ENCODE measurements at places on chromosomes 2 and 18.

DNA sequence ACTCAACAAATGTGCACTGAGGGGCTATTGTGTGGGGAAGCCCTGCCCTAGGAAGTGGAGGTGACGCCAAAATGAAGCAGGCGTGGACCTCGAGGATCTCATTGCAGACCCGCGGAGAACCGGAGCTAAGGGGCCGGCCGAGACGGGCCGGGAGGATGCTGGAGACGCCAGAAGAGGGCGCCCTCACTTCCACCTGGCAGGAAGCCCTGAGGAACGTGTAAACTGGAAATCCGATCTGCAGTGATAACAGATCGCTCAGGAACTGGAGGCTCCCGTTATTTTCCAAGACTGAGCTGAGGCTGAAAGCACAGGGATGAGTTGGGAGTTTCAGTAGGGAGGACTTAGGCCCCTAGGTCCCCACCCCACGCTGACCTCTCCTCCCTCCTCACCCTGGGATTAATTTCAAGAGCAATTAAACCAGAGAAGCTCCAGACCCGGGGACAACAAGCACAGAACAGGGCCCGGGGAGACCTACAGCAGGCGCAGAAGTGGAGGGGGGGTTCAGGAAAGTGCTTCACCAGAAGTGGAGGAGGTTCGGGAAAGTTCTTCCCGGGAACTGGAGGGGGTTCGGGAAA is 7.7 kb upstream of the COL6A3 start:
- DNase-seq, result no peak

- no peak for DNase-seq
Measured at GRCh38 chr18:7464245-7464966, 102.7 kb upstream of the PTPRM start.

DNA sequence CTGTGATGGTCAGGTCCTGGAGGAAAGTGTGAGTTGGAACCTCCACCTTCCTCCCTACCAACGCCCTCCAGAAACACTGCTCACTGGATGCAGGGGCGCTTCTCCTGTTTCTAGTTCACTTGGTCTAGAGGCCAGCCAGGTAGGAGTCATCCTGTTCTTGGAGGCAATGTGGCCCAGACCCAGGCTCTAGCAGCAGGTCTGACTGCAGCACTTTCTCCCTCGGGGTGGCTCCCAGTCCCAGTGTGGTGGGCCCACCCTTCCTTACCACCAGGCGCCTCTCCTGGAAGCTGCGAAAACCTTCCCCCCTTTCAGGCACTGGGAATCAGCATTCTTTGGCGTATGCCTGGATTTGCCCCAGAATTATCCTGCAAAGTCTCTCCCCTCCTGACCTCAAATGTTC is 292.8 kb downstream of the SOX11 start:
- DNase-seq, result no peak

DNA sequence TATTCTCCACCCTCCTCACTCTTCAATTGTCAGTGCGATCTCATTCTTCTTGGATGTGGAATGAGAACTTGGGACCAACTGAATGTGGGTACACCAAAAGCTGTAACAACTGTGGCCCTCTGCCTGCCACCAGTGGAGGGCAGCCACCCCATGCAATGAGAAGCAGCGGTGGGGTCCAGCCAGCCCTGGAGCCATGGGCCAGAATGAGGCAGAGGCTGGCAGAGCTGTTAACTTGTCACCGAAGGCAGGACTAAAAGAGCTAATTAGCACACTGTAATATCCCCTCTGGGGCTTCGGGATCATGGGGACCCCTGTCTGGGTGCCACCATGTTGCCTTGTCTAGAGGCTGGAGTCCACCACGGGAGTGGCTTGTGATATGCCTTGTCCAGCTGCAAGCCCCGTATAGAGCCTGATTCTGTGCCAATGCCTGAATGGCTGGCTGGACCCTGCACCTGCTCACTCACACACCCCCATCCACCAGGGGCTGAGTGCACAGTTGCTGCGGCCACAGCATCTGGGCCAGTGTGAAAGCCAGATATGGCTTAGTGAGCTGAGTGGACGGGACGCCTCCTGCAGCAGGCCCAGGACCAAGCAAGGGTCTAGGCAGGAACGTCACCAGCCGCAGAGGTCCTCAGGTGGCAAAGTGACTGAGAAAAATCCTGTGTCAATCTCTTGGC is 680.5 kb downstream of the DSC3 start:
- DNase-seq, result no peak

DNA sequence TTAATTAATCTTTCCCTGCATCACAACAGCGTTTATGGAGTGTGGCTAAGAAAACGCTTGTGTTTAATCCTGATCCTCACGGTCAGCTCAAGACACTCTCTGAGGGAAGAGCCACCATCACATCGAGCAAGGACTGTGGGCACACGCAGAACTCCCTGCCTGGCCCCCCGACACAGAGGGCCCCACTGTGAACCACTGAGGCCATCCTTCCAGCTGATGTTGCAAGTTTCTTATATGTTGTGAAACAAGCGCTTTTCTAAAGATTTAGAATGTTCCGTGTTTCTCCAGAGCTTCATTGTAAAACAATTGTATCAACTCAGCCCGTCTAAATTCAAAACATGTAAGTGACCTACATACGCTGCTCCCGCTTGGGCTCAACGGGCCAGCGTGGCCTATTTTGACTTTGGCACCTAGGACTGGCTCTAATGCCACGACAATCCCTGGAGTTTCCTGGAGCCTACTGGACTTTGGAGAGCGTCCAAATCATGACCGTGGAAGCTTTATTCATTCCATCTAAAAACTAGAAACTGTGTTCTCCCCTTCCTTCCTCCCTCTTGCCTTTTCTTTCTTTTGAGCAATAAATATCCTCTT is 34.9 kb downstream of the SERPINE2 start:
- DNase-seq, result no peak

DNA sequence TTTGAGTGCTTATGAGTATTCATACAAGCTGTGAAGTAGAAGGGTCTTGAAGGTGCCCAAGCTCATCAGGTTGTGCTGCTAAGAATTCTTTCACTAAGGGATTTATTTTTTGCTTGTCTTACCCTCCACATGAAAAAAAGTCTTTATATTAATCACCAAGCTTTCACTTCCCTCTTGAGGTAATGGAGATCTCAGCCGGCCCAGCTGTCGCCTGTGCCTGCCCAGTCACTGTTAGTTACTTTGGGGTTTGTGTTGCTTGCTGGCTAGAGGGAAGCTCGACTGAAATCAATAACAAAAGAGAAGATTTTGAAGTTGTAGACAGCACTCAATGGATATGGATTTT is 21.9 kb downstream of the MC2R start:
- no peak for DNase-seq

- no peak for DNase-seq
Measured at GRCh38 chr2:104841744-104842143, 12.2 kb upstream of the POU3F3 start.

GRCh38 chr2:20215183-20216040 is 9.5 kb downstream of the SDC1 start:
- no peak for DNase-seq

GRCh38 chr2:134839649-134840048 is 1.2 kb downstream of the ACMSD start:
- DNase-seq, result no peak

GRCh38 chr2:15142069-15142689 is 419.0 kb downstream of the NBAS start:
- no peak for DNase-seq

DNA sequence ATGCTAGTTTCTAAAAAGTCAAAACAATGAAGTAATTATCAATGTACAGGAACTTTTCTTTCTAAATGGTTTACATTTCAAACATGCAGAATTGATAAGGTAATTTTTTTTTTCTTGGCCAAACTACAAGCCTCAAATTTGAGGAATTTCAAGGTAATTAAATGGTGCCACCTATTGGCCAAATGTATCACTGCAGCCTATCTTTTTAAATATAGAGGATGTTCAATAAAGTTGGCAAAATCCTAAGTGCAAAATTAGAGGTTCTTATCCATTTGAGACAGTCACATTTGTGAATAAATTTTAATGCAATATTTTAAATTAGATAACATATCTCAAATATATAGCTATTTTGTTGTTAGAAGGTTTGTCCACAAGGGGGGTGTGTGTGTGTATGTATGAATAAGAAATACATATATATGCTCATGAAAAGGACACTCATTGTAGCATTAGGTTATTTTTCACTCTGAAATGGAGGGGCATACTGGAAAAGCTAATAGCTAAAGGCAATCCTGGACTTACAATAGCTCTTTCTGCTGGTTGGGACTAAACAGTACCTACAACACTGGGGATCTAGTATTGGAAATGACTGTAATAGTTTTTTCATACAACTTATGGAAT is 26.2 kb downstream of the MMADHC start:
- no peak for DNase-seq

DNA sequence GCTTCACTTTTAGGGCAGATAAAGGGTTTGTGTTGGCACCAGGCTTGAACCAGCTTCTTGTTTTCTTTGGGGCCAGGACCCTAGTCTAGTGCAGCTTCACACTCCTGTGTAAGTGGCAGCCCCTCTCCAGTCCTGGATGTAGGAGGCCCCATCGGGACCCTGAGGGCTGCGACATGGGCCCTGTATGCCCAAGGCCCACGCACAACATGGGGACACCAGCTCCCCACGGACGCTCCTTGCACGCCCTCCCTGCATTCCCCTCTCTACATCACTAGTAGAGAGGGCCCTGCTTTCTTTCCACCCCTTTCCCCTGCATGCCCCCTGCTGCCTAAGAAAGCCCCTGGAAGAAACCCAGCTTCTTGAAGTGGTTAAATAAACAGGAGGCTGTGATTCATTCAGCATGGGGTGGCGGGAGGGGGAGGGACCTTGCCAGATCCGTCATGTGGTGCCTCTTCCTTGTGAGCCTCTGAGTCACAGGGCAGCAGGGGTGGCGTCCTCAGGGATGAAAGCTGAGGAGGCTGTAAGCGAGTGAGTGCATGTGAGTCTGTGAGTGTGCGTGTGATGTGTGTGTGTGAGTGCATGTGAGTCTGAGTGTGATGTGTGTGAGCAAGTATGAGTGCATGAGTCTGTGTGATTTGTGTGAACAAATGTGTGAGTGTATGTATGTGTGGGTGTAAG is 42.5 kb downstream of the COPS8 start:
- DNase-seq, result no peak

DNA sequence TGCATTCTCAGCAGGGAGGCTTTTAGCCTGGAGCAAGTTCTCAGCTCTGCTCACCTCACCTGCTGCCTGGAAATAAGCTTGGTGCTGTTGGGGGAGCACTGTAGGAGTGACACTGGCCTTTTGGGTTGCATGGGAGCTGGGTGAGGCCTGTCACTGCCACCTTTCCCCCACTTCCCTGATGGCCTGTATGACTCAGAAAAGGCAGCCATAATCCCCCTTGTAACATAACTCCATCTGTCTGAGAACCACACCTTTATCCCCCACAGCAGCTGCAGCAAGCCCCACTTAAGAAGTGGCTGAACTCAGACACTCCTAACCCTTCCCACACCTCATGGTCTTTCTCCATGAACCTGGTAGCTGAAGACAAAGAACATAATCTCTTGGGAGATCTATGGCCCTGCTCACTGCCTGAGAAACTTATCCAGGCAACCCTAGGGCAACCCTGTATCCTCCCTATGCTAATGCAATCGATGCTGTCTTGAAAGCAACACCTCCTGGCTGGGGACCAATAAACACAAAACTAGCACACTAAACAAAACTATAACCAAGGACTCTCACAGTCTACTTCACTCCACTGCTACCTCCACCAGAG is 258.9 kb upstream of the OSR1 start:
- no peak for DNase-seq

- no peak for DNase-seq
Measured at GRCh38 chr2:138267161-138267901, 234.2 kb upstream of the SPOPL start.

- DNase-seq, result no peak
Measured at GRCh38 chr2:175855794-175856453, 146.1 kb downstream of the LNPK start.

GRCh38 chr2:60079562-60079961 is 473.9 kb downstream of the BCL11A start:
- DNase-seq, result no peak

DNA sequence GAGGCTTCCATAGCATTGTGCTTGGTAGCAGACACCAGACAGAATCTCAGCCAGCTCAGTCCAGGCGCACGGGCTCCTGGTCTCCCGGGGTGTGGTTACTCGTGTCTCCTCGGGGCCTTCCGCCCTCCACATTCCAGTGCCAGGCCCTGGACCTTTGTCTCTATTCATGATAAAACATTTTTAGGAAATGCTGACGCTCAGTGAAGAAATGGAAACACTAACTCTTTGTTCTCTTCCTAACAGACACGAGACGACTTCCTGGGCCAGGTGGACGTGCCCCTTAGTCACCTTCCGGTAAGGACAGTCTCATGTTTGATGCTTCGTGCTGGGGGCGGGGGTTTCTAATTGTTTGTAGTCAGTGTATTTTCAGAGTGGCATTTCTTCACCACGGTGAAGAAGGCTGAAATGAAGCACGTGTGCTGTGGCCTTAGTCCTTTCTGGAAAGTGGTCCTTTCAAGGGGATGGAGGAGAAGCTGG is 271.8 kb downstream of the NEDD4L start:
- DNase-seq, result no peak

GRCh38 chr2:56191617-56192016 is 7.8 kb downstream of the CCDC85A start:
- DNase-seq, result no peak

GRCh38 chr18:35515460-35516130 is 17.8 kb upstream of the INO80C start:
- DNase-seq, result no peak

- no peak for DNase-seq
Measured at GRCh38 chr2:64219149-64219548, 74.9 kb upstream of the PELI1 start.

GRCh38 chr18:79511671-79512301 is 116.1 kb downstream of the NFATC1 start:
- no peak for DNase-seq

DNA sequence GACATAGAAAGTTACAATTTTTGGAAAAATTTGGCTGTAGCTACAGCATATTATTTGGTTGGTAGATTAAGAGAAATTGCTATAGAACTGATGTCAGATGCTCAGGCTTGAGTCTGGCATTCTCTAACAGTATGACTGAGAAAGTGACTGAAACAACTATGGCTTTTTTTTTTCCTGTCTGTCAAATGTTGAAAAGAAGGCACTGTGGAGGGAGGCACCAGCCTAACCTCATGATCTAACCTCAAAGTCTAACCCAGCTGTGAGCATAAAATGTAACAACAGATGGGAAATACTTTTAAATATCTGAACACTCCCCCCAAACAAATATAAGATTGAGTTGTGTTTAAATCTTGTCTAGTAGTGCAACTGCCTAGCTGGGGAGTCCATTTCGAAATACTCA is 629.1 kb downstream of the LRP1B start:
- DNase-seq, result no peak

DNA sequence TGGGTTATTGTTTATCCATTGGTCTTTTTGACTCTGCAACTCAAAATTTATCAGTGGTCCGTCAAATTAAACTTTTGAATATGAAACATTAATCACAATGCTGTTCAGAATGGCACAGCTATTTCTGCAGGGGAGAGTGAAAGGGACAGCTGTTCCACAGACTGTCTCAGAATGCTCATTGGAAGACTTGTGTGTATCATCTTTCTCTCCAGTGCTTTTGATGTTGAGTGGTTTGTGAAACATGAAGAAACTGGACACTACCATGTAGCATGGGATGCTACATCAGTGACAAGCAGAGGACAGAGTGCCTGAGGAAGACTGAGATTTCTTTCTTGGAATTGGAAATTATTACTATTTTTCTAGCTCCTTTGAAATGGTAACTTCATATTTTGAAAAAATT is 115.7 kb downstream of the PLCL1 start:
- DNase-seq, result no peak
